ENCODE measurements at places on chromosomes 5 and 9. TPM values are rescaled to one million over a fixed set of nuclear protein-coding genes. Genes with fewer than 3 reads are reported as not detected.

DNA sequence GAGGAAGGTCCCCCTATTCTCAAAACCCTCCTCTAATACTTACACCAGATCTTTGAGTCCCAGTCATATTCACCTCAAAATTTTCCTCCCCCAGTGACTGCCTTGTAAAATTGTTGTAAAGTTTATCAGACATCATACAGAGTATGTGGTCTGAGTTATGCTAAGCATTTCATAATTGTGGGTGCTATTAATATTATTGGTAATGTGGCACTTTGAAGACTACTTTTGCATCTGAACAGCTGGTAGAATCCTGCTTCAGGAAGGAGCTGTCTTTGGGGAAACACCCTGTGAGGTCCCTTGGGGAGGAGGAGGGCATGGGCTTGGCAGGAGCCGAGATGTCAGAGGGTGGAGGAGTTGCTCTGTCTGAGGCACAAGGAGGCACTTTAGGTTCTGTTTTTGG, 164.9 kb upstream of the ZNF618 start:
- no peaks in the 10 kb centered on the region for H3K36me3 ChIP-seq
- H3K4me3 ChIP-seq: no peak overlapping the region
- H3K27ac ChIP-seq: no peak overlapping the region

DNA sequence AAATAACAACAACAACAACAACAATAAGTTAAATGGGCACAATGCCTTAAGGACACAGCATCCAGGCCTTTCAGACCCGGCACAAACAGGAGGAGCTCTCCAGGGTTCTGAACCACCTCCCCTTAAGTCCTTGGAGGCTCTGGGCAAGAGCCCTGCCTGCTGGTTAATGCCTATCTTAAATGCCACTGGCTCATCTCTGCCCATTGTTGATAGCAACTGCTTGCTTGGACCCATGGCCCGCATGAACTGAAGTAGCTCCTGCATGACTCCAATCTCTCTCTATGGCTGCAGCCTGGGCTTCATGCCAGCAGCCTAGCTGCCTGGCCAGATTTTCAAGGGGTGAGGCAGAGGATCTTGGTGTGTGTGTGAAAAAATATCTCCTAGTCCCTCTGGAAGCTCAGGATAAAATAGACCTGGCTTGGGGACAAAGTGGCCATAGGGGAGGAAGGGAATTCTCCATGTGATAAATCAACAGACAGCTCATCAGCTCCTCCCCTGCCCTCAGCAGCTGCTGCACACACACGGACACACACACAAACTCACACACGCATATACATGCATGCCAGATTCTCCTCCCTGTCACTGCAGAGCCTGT, 27.4 kb downstream of the FAM219A start:
- no peaks in the 10 kb centered on the region for H3K27me3 ChIP-seq
- peaks cover 23% of the 10 kb centered on the region for H3K4me1 ChIP-seq
- H3K36me3 ChIP-seq: no peaks in the 10 kb centered on the region
- no peak overlapping the region for H3K27ac ChIP-seq

The PIP5K1B gene
- 0.97 TPM for total RNA-seq

The IFNA4 gene
- not detected for total RNA-seq

DNA sequence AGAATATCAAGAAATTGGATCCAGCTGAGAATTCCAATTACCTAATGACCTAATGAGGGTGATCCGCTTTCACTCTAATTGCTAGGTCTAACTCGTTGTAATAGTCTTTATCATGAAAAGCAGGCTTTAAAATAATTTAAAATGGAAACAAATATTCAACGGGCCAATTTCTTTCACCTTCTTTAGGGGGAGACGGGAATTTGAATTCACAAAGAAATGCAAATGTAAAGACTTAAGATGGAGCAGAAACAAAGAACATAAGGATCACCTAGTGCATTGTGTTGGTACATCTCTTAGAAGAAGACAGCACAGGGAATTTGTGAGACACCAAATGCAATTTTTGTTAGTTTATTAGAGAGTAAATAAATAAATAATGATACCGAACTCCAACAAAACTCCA, 1.5 kb upstream of the KCNN2 start:
- peak overlapping the region; percentile 53 for H3K4me3 ChIP-seq
- H3K27me3 ChIP-seq: peaks cover 66% of the 10 kb centered on the region
- H3K27ac ChIP-seq: no peak overlapping the region

The SMC2 gene
- total RNA-seq: 10.1 TPM

GRCh38 chr5:148716716-148717115, 62.4 kb upstream of the HTR4 start:
- no peak overlapping the region for H3K27ac ChIP-seq
- peaks cover 8% of the 10 kb centered on the region for H3K27me3 ChIP-seq
- no peaks in the 10 kb centered on the region for H3K4me1 ChIP-seq
- no peaks in the 10 kb centered on the region for H3K36me3 ChIP-seq

GRCh38 chr9:107213561-107214028, 69.5 kb upstream of the RAD23B start:
- H3K27ac ChIP-seq: no peak overlapping the region
- no peaks in the 10 kb centered on the region for H3K4me1 ChIP-seq
- no peaks in the 10 kb centered on the region for H3K36me3 ChIP-seq

- H3K27ac ChIP-seq: no peak overlapping the region
- no peak for DNase-seq
- H3K36me3 ChIP-seq: no peaks in the 10 kb centered on the region
- H3K27me3 ChIP-seq: no peaks in the 10 kb centered on the region
Measured at GRCh38 chr5:129661366-129662035, 86.4 kb upstream of the MINAR2 start.

DNA sequence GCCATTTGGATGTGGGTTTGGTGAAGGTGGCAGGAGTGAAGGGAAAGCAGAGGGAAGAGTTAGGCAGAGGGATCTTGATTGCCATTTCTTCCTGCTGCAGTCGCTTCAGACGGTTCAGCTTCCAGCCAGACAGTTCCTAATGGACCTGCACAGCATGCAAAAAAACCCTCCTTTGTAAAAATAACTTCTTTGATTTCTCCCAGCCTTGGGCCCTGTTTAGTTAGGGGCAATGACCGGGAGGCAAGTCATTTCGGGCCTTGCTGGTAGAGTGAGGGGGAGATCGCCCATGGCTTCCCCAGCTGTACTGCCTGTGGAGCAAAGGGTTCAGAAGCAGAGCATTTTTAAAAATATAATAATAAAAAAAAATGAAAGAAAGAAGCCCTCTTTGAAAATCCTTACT, 67.2 kb upstream of the TLE1 start:
- H3K4me1 ChIP-seq: no peaks in the 10 kb centered on the region
- no peaks in the 10 kb centered on the region for H3K36me3 ChIP-seq
- no peak overlapping the region for H3K4me3 ChIP-seq
- no peak for DNase-seq
- no peaks in the 10 kb centered on the region for H3K27me3 ChIP-seq

- H3K36me3 ChIP-seq: no peaks in the 10 kb centered on the region
- H3K27ac ChIP-seq: no peak overlapping the region
- no peak overlapping the region for H3K4me3 ChIP-seq
Measured at GRCh38 chr5:172634106-172634899, 6.8 kb upstream of the NEURL1B start.

DNA sequence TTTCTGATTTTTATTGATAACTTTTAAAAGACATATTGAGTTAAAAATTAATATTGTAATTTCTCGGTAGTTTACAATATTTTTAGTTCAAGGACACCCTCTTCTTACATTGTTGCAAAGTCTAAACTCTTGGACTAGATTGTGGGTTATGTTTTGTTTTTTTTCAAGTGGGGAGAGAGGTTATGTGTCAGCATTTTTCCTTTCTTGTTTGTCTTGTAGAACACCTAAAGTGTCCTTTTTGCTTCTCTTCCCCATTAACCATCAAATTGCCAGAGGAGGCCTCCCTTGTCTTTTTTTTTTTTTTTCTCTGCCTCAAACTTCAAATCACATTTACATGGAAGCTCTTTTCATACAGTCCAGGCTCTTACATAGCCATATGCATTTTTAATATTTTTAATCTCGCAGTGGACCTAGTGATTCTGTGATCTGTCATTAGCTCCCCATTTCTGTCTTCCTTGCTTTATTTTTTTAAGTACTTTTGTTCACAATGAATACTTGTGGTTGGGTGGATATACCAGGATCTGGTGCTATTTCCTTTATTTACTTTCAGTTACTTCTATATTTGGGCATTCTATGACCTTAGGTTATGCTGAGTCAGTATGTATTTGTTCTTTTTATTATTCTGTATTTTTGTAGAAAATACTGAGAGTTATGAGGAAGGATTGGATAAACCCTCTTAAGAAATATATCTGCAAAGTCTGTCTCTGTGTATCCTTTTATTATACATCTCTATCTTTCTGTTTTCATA, 2280.6 kb upstream of the ACO1 start:
- no peaks in the 10 kb centered on the region for H3K4me1 ChIP-seq
- no peak for DNase-seq
- no peaks in the 10 kb centered on the region for H3K27me3 ChIP-seq
- no peak overlapping the region for H3K27ac ChIP-seq
- no peak overlapping the region for H3K4me3 ChIP-seq
- no peaks in the 10 kb centered on the region for H3K36me3 ChIP-seq

DNA sequence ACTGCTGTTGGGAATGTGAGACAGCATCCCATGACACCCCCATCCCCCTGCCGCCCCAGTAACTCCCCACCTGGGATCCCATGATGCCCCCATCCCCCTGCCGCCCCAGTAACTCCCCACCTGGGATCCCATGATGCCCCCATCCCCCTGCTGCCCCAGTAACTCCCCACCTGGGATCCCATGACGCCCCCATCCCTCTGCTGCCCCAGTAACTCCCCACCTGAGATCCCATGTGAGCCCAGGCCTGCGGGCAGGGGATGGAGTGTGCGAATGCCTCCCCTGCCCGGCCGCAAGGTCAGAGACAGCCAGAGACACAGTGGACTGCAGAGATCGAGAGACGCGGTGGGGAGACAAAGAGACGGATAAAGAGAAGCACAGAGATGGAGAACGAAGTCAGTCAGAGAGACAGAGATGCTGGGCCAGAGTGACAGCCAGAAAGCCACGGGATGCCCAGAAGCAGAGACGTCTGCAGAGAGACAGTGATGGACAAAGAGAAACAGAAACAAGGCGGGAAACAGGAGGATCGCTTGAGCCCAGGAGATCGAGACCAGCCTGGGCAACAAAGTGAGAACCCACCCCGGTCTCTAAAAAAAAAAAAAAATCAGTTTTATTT, 992 bp downstream of the SH2D3C start:
- H3K4me3 ChIP-seq: peak overlapping the region; percentile 12
- no peaks in the 10 kb centered on the region for H3K27me3 ChIP-seq
- peak overlapping the region; percentile 78 for H3K27ac ChIP-seq
- no peak for DNase-seq
- no peaks in the 10 kb centered on the region for H3K36me3 ChIP-seq

DNA sequence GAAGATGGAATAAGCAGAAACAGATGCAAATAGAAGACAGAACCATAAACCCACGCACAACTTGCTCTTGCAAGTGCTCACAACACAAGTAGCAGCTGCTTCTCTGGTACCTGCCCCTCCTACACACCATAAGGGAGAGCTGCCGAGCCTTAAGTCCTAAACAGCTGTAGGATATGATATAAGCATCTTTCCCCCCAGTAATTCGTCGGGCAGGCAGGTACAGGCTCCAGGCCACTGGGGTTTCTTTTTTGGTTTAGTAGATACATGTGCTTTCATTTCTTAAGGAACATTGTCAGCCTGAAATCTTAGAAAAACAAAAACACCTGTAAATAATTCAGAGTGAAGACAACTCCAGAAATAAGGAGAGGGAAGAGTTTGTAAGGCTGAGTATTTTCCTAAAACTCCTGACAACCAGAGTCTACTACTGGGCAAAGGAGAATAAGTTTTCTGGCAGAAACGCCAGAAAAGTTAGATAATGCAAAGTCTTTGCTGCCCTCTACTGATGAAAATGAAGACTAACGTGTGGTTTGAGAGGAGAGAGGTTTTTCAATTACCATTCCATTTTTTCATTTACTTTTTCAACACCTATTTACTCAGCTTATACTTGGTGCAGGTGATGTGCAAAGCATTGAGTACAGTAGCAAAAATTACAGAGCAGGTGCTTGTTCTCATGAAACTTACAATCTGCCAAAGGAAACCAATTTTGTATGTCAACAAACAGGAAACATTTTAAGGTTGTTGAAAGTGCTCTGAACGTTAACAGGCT, 20.1 kb upstream of the TCERG1 start:
- no peak overlapping the region for H3K27ac ChIP-seq
- no peaks in the 10 kb centered on the region for H3K4me1 ChIP-seq
- no peak overlapping the region for H3K4me3 ChIP-seq
